ENCODE measurements at places on chromosomes 13 and 19.

DNA sequence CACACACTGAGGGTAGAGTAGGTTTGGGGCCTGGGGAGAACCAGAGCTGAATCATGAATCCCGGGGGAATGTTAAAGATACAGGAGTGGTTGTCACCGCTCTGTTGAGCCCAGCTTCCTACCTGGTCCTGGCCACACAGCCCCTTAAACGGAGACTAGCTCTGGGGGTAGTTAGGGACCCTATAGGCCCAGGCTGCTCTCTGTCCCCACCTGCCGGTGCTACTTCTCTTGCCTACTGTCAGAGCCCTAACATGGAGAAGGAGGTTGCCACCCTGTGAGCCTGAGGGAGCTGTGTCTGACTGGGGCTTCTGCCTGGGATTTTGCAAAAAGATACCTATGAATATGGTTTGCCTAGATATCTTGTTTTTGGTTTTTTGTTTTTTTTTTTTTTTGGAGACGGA is 36.6 kb upstream of the ZNF429 start:
- DNase-seq, result no peak

- no peak for DNase-seq
Observed at GRCh38 chr19:36773223-36773579, 594 bp upstream of the ZNF850 start.

DNA sequence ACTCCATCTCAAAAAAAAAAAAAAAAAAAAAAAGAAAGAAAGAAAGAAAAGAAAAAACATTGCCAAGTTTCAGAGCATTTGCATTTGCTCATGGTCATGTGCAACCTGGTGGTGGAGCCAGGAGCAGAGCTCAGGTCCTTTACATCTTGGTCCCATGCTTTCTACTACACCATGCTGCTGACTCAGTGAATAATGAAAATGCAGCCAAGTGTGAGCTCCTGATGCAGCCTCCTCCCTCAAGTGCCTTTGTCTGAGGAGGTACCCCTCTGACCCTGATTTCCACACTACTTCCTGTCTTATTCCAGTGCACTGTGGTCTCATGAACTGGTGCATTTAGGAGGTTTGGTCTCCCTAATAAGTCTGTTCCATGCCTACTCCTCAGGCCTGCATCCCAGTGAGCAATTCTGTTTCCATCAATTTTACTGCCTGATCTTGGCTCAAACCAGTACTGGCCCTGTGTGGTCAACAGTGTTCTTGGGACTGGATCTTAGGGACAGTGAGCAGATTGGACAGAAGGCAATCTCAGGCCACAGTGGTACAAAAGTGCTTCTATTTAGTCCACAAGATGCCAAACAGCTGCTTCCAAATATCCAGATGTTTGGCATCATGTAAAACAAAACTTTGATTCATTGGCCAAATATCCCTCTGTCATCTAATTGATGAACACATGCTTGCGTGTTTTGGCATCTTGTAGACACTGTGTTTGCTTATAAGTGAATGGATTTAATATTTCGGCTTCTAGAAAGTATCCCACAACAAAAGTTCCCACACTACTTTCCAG is 28.8 kb upstream of the LRCH1 start:
- peak; percentile 50 for DNase-seq

GRCh38 chr13:40313269-40314200 is 352.9 kb downstream of the FOXO1 start:
- DNase-seq, result peak; percentile 4

- DNase-seq, result no peak
Observed at GRCh38 chr19:5913739-5914357, at the start of gene CAPS. TSS of gene CAPS (plus strand) at chr19:5914254. CDS start at chr19:5914407, 153 bp downstream.

- DNase-seq, result peak; percentile 52
Observed at GRCh38 chr19:57099199-57099661, 20.6 kb upstream of the USP29 start.

DNA sequence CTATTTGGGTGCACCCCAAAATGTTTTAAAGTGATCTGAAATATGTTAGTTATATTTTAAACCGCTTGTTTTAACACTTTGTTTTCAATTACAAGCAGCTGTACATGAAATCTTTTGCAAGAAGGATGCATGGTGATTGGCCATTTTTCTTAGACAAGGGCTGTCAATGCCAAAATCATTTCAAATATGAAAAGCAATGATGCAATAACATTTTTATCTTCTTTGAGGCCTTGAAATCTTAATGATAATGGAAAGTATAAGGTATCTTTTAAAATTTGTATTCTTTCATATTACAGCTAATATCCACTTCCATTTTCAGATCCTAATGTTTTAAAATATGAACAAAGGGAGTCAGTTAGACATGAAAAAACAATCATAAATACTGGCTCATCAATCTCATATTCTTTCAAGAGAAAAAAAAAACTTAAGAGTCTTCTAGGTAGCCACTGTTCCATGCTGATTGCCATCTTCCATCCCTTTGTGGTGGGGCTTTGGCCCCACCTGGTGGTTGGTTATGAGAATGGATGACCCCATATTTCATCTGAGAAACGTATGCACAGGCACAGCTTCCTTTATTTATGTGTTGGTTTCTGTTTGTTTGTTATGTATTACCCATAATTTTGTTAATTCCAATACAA is 330.3 kb upstream of the MIR17HG start:
- DNase-seq, result peak; percentile 23

DNA sequence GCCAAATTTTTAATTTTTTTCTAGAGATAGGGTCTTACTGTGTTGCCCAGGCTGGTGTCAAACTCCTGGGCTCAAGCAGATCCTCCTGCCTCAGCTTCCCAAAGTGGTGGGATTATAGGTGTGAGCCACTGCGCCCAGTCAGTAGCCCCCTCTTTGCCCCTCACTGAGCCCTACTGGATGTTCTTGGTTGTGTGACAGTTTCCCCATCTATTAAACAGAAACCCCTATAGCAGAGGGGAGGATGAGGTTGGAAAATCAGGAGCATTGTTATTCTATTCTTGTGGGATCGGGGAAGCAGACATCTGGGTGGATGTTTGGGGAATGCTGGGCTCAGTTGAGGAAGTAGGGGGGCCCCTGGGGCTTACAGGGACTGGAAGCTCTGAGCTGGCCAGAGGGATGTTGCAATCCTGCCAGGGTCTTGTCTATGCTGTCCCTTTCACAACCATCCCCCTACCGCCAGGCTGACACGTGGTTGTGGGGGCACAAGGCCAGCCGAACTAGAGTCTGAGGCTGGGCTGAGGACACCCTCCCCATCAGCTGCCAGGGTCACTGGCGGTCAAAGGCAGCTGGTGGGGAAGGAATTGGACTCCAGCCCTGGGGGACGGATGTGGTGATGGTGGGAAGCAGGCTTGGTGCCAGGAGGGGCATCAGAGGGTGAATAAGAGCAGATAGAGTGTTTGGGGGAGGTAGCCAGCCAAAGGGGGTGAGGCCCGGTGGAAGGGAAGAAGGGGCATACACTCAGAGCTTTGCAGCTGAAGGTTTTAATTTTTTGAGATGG is 10.9 kb downstream of the APOC1 start:
- DNase-seq, result peak; percentile 88

DNA sequence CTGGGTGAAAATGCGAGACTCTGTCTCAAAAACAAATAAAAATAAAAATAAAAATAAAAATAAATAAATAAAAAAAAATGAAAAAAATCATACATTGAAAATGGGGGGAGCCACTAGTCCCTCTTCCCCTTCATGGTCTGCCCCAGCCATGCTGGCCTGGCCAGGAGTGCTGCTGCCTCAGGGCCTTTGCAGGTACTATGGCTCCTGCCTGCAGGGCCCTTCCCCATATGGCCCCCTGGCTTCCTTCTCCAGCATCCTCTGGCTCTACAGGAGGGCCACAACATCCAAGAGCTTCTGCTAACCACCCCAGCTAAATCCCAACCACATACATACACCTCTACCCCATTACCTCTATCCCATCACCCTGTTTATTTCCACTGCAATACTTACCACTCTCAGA is 4.6 kb upstream of the ABHD17A start:
- DNase-seq, result no peak

DNA sequence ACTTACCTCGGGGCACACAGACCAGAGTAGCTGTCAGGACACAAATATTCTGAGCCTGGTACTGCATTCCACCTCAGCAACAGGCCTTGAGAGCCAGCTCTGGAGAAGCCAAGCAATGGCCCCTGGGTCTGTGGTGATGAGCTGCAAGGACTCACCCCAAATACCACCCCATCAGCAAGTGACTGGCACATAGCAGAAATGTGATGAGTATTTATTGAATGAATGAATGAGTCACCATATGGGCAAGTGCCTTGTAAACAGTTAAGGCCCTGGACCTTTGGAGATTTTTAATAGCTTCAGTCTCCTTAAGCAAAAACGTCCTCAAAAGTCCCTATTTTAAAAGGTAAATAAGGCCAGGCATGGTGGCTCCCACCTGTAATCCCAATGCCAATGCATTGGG is 18.2 kb downstream of the GSX1 start:
- no peak for DNase-seq
